ENCODE measurements at places on chromosomes 4 and X.

DNA sequence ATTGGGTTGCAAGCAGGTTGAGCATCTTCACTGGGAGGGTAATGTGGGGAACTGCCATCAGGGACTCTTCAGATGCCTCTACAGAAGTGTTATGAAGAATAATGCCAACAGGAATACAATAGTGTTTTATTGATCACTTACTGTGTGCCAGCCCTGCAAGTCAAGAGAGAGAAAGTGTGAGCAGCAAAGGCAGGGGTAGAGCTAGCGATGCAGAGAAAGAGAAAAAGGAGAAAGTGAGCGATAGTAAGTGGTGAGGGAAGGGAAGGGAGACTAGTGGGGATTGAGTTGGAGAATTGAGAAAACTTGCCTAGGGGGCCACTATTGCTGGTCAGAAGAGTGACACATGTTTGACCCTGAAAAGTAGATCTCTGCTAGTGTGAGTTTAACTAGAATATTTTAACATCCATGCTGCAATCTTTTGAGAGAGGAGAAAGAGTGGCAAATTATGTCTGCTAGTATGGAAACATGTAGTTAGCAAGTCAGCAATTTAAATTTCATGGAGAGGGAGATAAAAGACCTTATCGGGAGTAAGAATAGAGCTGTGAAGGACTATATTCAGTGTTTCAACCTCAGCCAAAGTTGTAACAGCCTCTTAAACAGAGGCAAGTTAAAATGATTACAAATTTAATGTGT is 12.2 kb downstream of the AFF1 start:
- DNase-seq: no peak

- DNase-seq: no peak
Measured at GRCh38 chr4:124868495-124868894, 156.0 kb upstream of the ANKRD50 start.

- DNase-seq: no peak
Measured at GRCh38 chr4:181006499-181007260, 1236.5 kb upstream of the TENM3 start.

DNA sequence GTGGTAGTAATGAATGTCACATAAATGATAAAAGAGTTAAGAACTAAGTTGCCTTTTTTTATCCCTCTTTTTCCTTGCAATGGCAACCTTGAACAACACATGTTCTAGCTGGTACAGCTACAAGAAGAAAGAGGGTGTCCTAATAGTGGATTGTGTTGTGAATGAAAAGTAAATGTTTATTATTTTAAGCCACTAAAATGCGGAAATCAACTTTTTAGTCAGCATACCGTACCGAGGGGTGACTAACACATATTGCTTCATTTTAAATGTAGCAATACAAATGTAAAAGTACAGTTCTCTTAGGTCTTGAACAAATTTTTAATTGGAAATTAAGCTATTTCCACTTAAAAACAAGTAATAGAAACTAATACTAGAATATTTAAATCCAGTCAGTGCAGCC is 17.7 kb upstream of the AP1AR start:
- peak; percentile 25 for DNase-seq

DNA sequence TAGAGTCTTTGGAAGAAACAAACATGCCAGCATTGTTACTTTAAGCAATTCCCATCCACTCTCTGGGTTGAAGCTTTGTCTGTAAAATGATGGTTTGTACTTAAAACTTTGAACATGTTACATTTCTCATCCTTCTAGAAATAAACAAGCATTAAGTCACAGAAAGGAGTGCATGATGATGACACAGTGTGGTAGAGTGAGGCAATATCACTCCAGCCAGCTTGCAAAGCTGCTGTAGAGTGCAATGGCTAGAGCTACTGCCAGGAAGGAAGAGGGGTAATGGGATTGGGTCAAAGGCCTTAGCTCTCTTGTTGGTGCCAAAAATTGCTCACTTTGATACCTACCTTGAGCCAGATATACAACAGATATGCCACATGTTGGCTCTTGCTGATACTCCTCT is 12.3 kb upstream of the ENOX2 start:
- no peak for DNase-seq

GRCh38 chr4:45241976-45242375 is 515.6 kb upstream of the GNPDA2 start:
- no peak for DNase-seq

DNA sequence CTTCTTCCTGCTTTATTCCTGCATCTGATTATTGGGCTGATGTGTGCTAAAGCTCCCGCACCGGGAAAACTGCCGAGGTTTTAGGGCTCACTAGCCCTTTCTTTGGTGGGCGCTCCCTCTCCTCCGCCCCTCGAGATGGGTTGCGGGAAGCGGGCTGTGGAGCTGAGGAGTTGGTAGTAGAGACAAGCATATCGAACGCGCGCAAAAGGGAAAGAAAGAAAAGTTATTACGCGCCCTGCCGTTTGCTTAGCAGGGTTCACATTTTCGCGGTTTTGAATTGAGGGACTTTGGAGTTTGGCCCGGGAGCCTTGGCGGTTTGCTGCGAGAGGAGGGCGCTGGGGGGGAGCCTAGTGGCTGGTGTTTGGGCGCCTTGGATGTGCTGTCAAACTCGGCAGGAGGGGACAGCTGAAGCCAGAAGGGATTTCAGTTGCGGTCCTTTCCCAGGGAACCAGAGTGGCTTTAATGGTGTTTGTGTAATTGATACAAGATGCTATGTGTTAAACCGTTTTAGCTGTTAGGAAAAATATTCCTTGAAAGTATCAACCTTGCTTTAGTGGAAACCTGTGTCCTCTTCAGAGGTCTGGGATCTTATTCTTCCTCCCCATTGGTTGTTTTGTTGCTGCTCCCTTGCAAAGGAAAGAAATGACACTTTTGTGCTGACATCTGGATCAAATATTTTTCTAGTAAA is 1.1 kb downstream of the GAB1 start:
- DNase-seq: peak; percentile 65

GRCh38 chr4:184860018-184860779 is 34.4 kb upstream of the ACSL1 start:
- no peak for DNase-seq

DNA sequence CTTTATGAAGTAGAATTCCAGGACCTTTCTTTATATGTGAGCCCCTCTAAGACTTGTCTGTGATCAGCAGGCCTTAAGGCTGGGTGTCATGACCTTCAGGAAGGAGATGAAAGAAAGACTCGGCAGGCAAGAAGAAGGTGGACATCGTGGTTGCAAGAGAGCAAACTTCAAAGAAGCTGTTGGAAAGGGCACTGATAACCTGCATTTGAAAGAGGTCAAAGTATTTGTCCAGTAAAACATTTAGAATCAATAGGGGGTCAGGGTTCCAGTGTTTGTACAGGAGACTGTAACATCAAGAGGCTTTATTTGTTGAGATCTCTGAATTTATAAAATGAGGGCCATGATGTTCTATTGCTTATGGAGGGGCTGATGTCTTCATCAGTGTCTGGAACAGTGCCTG is 44.2 kb downstream of the COMMD8 start:
- no peak for DNase-seq

DNA sequence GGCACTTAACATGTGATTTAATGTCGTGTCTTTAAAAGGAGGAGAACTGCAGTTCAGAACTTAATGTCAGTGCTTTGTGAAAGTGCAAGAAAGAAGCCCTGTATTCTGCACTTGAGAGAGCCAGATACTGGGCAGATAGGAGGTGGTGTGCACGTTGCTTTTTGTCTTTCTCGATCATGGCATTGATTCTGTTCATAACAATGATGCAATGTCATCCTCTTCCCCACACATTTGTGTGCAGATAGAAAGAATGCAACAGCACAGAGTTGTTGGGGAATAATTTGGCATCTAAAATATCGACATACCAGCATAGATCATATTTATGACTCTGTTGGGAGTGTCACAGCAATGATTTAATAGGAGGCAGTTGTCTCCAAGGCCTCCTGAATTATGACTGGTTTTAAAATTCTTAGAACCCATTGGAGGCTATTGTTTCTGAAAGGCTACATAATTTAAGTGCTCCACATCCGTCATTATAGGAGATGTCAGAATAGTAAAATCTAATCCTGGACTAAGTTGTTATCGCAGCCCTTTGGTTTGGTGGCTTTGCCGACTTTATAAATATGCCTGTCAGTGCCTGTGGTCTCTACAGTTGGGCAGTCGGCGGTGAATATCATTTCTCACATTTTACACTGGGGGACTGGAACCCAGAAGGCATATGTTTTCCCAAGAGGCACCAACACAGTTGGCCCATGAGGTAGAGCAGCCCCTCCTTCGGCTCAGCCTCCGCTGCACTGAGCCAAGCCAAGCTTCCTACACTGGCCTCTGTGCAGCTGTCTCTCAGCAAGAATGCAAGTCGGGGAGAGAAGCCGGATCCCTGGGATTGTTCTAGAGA is 124.9 kb downstream of the PTTG2 start:
- DNase-seq: peak; percentile 92

- peak; percentile 78 for DNase-seq
Measured at GRCh38 chr4:102799816-102800215, 27.5 kb downstream of the UBE2D3 start.

DNA sequence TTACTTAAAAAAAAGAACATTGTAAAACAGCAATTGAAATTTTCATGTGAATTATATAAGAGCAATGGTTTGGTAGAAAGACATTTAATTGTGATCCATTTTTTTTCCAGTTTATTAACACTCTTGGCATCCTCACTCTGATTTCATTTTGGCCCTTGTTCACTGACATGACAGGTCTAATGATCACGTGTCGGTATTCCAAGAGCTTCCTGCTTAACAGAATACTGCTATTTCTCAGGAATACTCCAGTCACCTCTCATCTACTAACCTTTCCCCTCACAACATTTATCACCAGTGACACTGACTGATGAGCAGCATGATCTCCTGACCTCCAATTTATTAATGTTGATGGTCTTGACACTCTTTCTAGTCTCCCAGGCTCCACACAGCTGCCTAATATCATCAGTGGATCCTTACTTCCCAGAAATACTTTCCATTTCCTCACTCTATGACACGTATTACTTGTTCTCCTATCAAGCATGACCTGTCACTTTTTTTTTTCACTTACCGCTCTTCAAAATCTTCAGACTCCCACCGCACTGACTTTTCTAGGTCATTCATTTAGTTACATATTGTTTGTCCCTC is 847.8 kb upstream of the SLIT2 start:
- no peak for DNase-seq

- peak; percentile 15 for DNase-seq
Measured at GRCh38 chrX:103538728-103539127, 19.4 kb upstream of the RAB40A start.

DNA sequence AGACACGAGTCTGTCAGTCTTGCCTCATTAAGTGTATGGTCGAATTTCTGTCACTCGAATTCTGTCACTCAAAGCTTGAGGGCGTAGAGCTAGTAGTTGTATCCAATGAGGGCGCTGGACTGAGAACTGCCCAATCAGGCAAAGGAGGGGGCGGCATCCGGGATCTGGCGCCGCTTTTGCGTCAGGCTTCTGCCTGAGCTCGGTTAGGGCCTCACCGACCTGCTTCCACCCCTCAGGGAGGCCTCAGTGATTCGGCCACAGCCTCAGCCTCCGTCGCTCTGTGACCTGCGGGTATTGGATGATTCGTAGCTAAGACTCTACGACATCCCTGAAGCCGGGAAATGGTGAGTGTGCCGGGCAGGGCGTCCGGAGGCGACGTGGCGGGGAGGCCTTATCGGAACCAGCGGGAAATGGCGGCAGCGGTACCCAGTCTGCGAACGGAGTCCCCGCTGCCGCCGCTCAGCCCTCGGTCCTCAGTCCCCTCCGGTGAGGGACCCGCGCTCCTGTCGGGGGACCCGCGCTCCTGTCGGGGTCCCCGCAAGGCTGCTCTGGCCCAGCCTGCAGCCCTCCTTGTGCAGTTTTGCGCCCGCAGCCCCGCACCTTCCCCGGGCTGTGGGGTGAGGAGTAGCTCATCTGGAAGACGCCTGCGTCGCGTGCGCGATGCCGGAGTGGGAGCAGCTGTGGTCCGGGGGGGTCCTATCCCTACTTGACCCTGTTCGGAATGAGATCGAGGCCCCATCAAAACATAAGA is 88.3 kb downstream of the ZNF718 start:
- peak; percentile 80 for DNase-seq

DNA sequence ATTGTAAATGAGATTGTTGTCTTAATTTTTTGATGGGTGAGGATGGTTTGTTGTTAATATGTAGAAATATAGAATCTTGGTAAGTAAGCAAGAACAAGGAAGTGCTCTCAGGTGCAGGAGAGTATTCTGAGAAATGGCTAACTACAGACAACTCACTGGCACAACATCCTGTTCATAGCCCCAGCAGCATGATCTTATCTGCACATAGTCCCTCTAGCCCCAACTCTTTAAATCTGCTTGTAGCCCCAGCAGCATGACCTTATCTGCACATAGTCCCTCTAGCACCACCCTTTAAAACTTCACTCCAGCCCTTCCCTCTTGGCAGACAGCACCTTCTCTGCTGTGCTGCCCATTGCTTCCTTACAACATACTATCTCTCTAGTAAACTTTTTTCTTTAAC is 1957.1 kb upstream of the ADGRL3 start:
- DNase-seq: no peak

GRCh38 chrX:126929071-126929470 is 109.5 kb downstream of the PRR32 start:
- DNase-seq: no peak

DNA sequence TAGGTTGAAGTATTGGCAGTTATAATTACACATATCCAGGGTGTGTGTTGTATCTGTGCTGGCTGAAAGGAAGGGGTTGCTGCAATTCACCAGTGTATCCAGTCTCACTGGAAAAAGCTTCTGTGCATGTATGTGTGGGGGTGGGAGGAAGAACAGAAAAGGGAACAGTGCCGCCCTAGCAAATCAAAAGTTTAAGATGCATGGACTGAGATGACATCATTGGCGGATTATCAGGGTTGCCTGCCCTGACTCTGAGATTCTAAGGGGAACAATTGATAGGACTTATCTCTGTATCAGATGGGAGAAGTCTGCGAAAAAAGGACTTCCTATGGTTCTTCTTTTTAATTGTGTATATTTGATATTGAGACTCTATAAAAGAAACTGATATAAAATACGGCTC is 3.5 kb downstream of the SLC25A43 start:
- no peak for DNase-seq

DNA sequence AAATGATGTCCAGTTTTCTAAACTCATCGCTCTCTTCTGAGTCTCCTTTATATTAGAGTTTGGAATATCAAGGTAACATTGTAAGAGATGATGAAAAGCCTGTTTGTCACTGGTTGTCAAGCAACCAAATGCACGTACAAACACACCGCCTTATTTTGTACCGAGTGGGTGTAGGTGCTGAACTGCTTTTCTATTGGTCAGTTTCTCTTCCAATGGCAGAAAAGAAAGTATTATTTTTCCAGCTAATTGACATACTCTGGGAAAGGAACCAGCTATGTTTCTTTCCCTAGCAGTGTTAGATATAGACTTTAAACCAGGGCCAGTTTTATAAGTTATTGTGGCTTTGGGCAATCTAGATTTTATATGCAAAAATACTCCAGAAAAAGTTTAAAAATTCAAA is 6.6 kb upstream of the PPM1K start:
- no peak for DNase-seq

DNA sequence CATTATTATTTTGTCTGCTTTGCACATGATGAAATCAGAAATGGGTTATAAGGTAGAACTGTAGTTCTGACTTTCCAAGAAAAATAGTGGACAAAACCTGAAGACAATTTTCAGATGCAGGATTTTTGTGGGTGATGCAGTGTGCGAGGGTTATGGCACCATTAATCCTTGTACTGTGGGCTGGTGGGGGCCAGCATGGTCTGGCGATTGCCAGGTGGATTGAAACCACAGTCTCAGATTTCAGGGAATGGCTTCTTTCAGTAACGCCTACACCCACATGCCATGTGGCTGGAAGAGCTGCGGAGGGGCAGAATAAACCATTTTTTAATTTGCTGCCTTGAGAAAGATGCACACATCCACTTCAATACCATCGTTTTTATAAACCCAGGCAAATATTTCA is 150.5 kb downstream of the ARSF start:
- peak; percentile 55 for DNase-seq

GRCh38 chr4:113627321-113627720 is 134.2 kb downstream of the CAMK2D start:
- DNase-seq: no peak

- no peak for DNase-seq
Measured at GRCh38 chrX:74230094-74230493, 73.9 kb upstream of the ZCCHC13 start.
